ENCODE measurements at places on chromosomes 11 and 22.

DNA sequence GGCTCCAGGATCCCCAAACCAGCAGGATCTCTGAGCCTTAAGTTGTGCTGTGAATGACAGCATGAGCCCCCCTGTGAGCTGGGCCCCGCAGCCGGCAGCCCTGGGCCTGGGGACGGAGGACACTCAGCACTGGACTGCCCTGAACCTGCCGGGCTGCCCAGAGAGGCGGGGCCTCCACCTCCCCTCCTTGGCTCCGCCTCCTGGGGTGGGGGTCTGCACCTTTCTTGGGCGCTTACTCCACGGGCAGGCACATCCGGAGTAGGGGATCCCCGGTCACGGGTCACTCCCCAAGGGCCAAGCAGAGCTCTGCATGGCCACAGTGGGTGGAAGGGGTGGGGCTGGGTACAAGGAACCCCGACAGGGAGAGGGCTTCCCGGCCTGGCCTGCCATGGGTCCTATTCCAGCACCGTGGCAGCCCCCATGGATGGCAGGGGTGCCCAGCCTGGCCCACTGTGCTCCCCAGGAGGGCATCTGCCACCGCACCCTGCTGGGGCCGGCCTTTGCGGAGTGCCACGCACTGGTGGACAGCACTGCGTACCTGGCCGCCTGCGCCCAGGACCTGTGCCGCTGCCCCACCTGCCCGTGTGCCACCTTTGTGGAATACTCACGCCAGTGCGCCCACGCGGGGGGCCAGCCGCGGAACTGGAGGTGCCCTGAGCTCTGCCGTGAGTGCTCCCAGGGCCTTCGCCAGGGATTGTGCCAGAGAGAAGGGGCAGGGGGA lies 5.4 kb downstream of the MUC5B start:
- no peak for DNase-seq

GRCh38 chr11:62646825-62647608 lies 604 bp upstream of the GANAB start:
- DNase-seq: no peak

GRCh38 chr11:61588728-61589191 lies 7.9 kb upstream of the SYT7 start:
- DNase-seq: no peak

GRCh38 chr11:130390071-130390758 lies 38.2 kb downstream of the ADAMTS8 start:
- DNase-seq: peak; percentile 28

DNA sequence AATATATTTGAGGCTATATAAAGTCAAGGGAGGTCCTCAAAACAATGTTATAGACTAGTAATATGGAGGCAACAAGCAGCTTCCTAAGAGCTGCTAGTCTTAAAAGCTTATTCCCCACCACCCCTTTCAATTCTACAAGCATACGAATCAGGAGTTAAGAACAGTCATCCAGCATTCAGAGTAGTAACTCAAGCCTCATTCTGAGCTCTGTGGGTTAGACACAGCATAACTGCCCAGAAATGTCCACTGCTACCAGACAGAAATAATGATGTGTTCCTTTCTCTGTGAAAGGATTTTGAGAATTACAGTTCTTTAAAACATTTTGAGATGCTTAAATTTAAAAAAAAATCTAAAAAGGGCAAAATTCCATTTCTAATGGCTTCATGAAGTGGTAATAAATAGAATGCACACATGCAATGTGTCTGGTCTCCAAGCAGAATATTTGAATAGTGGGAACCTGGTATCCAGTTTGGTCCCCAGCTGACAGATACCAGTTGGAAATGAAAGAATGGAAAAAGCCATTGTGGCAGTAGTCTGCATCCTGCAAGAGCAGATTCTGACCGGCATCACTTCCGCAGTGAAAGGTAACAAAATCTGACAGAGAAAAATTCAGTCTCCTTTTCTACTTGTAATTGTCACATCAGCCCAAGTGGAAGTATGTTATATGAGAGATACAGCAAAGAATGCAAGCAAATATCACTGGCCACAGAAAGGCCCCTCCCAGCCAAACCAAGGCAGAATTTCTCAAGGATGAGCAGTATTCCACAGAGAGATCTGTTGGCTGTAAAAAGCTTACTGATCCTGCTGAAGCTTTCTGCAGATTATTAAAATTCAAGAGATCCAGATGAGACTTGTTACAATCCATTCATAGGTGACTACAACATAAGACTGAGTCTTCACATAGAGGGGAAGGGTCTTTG lies 310.8 kb upstream of the PITPNB start:
- DNase-seq: no peak

DNA sequence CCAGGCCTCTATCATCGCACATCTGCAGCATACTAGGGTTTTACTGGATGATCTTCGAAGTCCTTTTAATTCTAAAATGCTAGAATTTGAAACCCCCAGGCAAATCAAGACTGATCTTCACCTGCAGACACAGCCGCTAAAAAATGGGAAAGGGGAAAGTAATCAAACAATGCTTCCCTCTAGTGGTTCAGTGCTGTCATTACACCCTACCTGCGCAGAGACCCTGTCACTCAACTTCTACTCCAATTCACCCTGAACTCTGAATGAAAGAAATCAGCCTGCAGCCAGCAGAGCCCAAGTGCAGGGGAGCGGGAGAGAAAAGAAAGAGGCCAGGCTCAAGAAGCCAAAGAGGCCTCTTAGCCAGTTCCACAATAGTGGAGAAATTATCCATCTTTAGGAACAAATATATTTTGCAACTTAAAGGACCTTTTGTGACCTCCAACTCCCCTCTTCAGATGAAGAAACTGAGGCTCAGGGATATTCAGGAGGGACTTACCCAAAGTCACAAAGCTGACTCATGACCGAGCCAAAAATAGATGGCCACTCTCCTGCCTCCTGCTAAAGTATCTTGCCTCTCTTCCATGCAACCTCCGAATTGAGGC lies 33.0 kb downstream of the SERGEF start:
- peak; percentile 67 for DNase-seq

GRCh38 chr22:35526333-35526979 lies 14.2 kb upstream of the RASD2 start:
- DNase-seq: no peak

All from NCI-H1105 treated with DMSO at 0.1 percent for 48 hours (cell line).